ENCODE measurements at places on chromosomes 16 and 17.

GRCh38 chr17:1592751-1593629 lies 30.4 kb upstream of the PITPNA start:
- no peak for DNase-seq

DNA sequence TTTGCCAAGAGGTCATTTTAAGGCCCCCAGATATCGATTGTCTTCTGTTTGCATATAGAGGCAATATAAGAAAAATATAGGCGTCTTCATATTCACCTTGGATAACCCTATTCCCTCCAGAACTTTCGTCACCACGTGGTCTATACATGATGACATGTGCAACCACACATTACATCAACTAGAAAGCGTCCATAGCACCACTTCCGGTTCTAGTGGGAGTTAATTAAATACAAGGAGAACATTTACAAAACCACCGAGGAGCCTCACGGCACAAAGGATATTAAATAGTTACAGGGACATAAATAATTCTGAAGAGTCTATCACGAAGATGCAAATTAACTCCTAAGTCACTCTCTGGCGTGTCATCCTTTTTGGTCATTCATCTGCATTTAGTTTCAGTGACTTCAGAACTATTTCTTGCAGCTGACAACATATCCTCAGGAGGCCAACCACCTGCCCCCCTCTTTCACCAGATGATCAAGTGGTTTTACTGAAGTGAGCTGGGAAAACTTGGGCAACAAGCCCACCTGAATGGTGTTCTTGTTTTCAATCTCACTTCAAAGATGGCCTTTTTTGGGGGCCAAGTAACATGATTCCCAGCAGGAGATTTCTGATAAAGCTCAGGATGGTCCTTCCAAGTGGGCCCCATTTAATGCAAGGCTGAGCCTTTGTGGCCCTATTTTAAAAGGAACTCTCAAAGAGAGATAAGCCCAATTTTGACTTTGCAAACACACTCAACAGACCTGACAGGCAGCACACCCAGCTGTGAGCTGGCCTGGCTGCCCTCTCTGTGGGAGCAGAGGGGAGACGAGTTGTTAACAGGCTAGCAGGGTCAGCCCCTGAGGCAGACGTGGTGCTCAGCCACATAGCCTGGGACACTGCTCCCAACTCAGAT lies 15.3 kb downstream of the CMTM3 start:
- peak; percentile 46 for DNase-seq

- peak; percentile 65 for DNase-seq
Observed at GRCh38 chr17:82734987-82735866, at the start of gene FN3K. FN3K (plus strand) TSS chr17:82735615; CDS start chr17:82735637, 22 bp downstream.

GRCh38 chr16:79595931-79596450 lies 4.5 kb downstream of the MAF start:
- DNase-seq: no peak

GRCh38 chr17:75364078-75364477 lies 41.4 kb downstream of the GRB2 start:
- DNase-seq: no peak

DNA sequence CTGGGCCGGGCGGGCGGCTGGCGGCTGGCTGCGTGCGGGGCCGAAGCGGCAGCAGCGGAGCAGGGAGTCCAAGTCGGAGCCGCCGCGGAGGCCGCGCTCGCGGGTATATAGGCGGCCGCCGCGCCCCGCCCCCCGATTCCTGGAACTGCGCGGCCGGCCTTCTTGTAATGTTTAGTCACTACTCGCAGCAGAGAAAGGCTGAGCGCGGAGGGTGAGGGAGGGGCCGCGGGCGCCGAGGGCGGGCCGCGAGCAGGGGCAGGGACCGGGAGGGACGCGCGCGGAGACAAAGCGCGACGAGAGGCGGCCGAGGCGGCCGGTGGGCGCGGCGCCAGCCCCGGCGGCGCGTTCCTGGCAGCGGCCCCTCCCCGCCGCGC lies at the start of gene SOCS3:
TSS of gene SOCS3 (minus strand) at position 81 of the 374 bp plus-strand sequence. CDS start 982 bp downstream, outside the sequence.
- peak; percentile 98 for DNase-seq

DNA sequence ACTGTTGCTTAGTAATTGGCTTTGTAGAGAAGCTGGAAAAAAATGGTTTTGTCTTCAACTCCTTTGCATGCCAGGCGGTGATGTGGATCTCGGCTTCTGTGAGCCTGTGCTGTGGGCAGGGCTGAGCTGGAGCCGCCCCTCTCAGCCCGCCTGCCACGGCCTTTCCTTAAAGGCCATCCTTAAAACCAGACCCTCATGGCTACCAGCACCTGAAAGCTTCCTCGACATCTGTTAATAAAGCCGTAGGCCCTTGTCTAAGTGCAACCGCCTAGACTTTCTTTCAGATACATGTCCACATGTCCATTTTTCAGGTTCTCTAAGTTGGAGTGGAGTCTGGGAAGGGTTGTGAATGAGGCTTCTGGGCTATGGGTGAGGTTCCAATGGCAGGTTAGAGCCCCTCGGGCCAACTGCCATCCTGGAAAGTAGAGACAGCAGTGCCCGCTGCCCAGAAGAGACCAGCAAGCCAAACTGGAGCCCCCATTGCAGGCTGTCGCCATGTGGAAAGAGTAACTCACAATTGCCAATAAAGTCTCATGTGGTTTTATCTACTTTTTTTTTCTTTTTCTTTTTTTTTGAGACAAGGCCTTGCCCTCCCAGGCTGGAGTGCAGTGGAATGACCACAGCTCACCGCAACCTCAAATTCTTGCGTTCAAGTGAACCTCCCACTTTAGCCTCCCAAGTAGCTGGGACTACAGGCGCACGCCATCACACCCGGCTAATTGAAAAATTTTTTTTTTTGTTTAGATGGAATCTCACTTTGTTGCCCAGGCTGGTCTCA lies 6.2 kb upstream of the TMEM235 start:
- no peak for DNase-seq

DNA sequence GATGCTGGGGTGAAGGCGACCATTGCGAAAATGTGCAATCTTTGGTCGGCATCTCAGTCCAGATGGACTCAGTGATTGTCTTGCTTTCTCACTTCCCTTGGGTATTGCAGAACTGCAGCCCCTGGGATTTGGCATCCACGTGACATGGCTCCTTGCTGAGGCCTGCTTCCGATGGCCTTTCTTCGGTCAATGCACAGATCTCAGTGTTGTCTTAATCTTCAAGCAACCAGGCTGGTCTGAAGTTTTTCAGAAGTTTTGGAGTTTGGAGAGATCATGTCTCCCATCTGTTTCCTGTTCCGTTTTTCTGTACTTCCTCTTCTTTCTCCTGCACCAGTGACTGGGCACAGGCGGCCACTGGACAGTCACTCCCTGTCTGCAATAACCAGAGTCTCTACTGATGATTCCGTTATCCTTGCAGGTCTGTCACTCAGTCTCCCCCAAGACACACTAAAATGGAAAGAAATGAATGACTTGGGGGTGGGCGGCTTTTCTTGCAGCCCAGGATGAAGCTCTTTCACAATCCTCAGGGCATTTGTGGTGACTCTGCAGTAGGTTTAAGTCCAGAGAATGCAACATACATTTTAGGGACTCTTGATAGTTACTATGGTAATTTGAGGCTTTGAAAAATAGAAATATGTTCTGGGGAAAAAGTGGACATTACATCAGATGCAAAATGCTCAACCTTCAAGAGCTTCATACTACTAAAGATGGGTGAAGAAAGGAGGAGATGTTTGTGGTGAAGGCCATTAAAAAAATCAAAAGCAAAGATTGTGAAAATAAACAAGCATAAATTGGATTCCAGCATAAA lies 106.3 kb upstream of the ZFHX3 start:
- peak; percentile 94 for DNase-seq

- no peak for DNase-seq
Observed at GRCh38 chr16:73025856-73026210, 22.1 kb downstream of the ZFHX3 start.

- no peak for DNase-seq
Observed at GRCh38 chr16:15594711-15595320, 48.1 kb downstream of the MARF1 start.

- peak; percentile 73 for DNase-seq
Observed at GRCh38 chr17:49971848-49972485, 3.0 kb downstream of the DLX4 start.

- no peak for DNase-seq
Observed at GRCh38 chr17:65539630-65540266, 21.7 kb downstream of the AXIN2 start.

DNA sequence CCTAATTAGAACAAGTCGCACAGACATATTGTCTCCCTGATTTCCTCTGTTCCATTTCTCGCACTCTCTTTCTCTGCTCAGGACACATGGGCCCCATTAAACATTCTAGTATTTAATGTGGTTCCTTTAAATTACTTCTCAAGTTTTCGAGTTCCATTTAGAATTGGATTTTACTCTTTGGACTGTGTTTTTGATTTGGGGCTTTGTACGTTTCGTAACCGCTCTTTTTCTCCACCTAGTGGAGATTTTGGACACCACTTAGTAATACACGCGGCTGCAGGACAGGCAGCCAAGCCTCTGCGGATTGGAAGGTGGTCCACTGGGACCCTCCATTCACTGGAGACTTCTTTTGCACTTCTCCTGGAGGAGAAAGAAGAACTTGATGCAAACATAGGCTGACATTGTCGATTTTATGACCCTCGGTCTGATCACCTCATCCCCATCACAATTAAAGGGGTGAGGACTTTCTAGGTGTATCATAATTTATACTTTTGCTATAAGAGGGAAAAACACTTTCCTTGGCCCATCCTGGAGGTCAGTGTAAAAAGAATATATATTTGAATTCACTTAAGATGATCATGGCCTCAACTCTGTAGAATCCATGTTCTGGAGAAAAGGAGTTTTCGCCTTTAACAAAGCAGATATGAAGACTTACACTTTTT lies 85.7 kb downstream of the NOG start:
- peak; percentile 8 for DNase-seq

DNA sequence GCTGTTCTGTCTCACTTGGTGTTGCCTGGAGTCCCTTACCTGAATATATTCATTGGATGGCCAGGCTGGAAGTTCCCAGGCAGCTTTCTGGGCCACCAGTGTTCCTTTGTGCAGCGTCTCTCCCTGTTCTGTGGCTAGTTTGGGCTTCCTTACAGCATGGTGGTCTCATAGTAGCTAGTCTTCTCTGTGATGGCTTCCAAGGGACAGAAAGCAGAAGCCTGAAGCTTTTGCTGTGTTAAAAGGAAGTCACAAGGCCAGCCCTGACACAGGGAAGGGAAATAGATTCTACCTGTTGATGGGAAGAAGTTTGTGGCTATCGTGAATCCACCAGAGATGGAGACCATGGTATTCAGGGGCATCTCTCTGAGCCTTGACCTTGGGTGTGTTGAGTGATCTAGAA lies 34.6 kb downstream of the PLCG2 start:
- peak; percentile 42 for DNase-seq

DNA sequence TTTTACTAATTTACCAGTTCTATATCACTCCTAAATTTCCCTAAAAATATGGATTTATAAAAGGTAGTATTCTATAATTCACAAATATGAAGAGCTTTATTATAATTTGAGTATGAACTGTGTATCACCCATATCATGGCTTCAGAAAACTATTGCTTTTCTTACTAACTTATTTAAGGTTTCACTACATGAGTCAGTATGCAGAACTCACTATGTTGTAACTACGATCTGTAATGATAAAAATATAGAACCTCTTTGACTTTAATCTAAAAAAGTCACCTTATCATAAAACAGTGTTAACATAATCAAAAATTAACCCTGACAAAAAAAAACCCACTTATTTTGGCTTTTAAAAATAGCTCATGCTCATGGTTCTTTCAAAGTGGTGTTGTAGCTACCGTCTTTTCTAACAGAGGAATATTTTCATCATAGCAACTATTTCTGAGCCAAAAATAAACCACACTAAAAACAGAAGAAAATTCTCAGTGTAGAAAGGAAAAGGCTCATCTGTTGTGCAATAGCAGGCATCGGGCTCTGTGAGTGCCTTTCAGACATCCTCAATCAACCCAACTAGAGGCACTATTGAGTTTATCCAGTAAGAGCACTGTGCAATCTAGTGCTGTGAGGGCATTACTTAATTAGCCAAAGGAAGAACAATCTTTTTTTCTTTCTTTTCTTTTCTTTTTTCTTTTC lies 42.1 kb downstream of the ITGAM start:
- DNase-seq: peak; percentile 82

DNA sequence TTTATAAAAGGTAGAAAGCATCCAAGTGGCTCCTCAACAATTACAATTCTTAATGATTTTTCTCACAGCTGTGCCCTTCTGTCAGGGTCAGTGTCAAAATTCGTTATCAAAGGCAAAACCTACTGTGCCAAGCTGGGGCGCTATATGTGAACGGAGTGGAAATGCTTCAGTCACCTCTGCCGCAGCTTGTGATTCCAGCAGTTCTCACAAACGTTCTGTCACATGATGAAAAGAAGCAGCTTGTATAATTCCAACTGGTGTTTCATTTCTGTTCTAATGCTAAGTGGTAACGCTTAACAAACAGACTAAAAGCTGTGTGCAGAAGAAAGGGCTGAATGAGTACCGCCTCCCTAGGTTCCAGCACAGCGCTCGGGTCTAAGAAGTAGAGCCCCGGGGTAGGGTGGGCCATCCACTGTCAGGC lies 14.2 kb downstream of the PLD6 start:
- no peak for DNase-seq

DNA sequence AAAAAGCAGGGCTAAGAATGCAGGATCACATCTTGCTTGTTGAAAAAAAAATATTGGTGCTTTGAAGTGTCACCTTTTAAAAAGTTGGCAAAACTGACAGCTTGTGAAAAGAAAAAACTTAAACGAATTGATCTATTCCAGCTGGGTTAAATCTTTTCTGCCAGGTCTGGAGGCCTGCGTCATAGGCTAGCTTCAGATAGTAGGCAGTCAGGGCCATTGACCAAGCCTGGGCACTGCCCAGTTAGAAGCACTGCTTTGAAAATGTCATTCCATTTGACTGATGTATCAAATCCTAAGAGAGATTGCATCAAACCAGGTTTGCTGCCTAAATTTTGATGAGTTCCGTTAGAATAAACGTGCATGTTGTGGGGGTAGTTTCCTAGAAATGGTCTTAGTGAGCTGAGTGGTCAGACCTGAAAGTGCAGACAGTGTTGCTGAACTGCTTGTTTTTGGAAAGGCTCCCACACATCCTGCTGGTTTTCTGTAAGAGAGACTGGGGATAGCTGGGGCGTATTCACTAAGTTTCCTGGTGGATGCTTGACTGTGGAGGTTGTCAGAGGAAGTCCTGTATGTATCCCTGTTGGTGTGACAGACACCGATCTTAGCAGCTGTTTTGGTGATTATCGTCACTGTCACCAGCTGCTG lies 38.8 kb downstream of the NUP88 start:
- DNase-seq: no peak

DNA sequence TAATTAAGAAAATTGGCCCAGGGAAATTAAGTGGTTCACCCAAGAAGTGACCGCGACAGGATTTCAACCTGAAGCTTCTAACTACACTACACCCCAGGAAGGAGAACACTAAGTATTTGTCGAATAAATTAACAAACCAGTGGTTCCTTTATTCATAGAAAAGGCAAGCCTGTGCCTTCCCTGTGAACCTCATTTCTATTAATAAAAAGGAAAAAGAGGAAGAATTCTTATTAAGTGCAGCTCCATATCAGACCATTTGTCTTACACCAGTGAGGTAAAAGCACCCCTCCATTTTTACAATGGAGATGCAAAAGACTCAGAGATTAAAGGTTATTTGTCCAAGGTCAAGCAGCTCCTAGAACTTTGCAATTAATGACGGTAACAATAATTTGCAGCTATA lies 1.7 kb downstream of the COPS3 start:
- DNase-seq: peak; percentile 58

GRCh38 chr17:51926448-51926847 lies 232.1 kb downstream of the CA10 start:
- DNase-seq: no peak

Data from suppressor macrophage (primary cell).